Fibroblast of lung (primary cell): ENCODE measurements at places on chromosomes 7 and 10. TPM values are rescaled to one million over a fixed set of nuclear protein-coding genes. Genes with fewer than 3 reads are reported as not detected.

DNA sequence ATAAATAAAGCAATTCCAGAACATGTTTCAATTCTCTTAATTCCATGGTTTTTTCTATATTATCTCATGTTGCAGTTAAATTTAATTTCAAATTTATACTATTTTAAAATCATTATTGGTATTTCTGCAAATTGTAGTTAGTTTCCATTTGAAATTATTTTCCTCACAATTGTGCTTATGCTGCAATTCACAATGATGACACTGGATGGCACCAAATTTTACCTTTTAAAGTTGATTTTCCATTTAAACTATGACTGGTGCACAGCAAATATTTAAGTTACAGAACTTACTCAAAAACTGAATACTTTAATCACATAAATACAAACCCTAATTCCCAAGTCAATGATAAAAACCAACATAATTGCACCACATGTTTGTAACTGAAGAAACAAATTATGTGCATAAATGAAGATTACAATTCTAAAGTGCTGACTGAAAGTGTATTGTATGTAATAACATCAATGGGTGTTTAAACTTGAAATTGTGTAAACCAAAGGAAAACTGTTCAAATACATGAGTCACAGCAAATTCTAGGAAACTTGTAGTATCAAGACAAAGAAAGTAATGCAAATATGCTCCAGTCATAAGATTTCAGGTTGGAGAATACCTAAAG, 75.3 kb upstream of the AASS start:
- no peak overlapping the region for H3K4me3 ChIP-seq
- no peaks in the 10 kb centered on the region for H3K36me3 ChIP-seq
- H3K4me1 ChIP-seq = no peaks in the 10 kb centered on the region
- H3K27ac ChIP-seq = no peak overlapping the region

GRCh38 chr10:116768786-116769185, 26.4 kb upstream of the HSPA12A start:
- peaks cover 25% of the 10 kb centered on the region for H3K4me1 ChIP-seq
- DNase-seq = no peak
- H3K27ac ChIP-seq = no peak overlapping the region

- no peaks in the 10 kb centered on the region for H3K4me1 ChIP-seq
- H3K36me3 ChIP-seq = no peaks in the 10 kb centered on the region
- no peaks in the 10 kb centered on the region for H3K27me3 ChIP-seq
- no peak for DNase-seq
- H3K4me3 ChIP-seq = no peak overlapping the region
Observed at GRCh38 chr7:46210467-46210866, 289.4 kb upstream of the IGFBP3 start.

GRCh38 chr10:133236401-133237240, 1.0 kb upstream of the VENTX start:
- no peak for DNase-seq
- no peak overlapping the region for H3K27ac ChIP-seq
- H3K27me3 ChIP-seq = peaks cover 49% of the 10 kb centered on the region
- no peaks in the 10 kb centered on the region for H3K36me3 ChIP-seq
- no peaks in the 10 kb centered on the region for H3K4me1 ChIP-seq

- no peaks in the 10 kb centered on the region for H3K36me3 ChIP-seq
- H3K27me3 ChIP-seq = no peaks in the 10 kb centered on the region
- H3K27ac ChIP-seq = peak overlapping the region; percentile 89
- peak; percentile 91 for DNase-seq
- H3K4me3 ChIP-seq = no peak overlapping the region
- peaks cover 4% of the 10 kb centered on the region for H3K4me1 ChIP-seq
Observed at GRCh38 chr7:104943502-104944343, 70.3 kb upstream of the KMT2E start.

- H3K4me1 ChIP-seq = no peaks in the 10 kb centered on the region
- H3K27ac ChIP-seq = no peak overlapping the region
- H3K27me3 ChIP-seq = no peaks in the 10 kb centered on the region
- peak; percentile 2 for DNase-seq
- no peak overlapping the region for H3K4me3 ChIP-seq
- H3K36me3 ChIP-seq = peaks cover 2% of the 10 kb centered on the region
Observed at GRCh38 chr10:16779384-16779915, 37.8 kb downstream of the RSU1 start.

DNA sequence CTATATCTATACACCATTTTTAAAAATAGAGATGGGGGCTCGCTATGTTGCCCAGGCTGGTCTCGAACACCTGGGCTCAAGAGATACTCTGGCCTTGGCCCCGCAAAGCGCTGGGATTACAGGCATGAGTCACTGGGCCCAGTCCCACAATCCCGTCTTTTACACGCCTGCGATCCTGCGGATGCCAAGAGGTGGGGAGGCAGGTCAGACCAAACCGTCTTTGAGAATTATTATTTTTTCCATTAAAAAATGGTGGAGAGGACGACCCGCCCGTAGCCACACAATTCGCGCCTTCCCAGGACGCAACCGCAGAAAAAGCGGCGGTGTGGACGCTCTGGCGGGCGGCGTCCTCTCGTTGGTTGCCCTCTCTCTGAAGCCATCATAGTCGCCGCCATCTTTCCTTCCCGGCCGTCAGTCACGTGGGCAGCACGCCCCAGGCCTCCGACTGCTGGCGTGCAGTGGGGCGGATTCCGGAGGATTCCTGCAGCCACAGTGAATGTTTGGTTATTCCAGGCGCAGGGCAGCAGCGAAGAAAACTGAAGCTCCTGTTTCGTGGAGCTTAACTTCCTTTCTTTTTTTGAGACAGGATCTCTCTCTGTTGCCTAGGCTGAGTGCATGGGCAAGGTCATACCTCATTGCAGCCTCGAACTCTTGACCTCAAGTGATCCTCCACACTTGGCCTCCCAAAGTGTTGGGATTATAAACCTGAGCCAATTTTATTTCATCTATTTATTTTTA, 9.9 kb upstream of the EPHB4 start:
- no peaks in the 10 kb centered on the region for H3K27me3 ChIP-seq
- H3K27ac ChIP-seq = peak overlapping the region; percentile 34
- no peaks in the 10 kb centered on the region for H3K4me1 ChIP-seq
- peak; percentile 91 for DNase-seq

The TUBAL3 gene
- total RNA-seq = not detected in 2 replicates

The ELMO1 gene
- 0.50 and 1.5 TPM in 2 replicates for total RNA-seq

The PLXDC2 gene
- 5.1 and 12.3 TPM in 2 replicates for total RNA-seq

DNA sequence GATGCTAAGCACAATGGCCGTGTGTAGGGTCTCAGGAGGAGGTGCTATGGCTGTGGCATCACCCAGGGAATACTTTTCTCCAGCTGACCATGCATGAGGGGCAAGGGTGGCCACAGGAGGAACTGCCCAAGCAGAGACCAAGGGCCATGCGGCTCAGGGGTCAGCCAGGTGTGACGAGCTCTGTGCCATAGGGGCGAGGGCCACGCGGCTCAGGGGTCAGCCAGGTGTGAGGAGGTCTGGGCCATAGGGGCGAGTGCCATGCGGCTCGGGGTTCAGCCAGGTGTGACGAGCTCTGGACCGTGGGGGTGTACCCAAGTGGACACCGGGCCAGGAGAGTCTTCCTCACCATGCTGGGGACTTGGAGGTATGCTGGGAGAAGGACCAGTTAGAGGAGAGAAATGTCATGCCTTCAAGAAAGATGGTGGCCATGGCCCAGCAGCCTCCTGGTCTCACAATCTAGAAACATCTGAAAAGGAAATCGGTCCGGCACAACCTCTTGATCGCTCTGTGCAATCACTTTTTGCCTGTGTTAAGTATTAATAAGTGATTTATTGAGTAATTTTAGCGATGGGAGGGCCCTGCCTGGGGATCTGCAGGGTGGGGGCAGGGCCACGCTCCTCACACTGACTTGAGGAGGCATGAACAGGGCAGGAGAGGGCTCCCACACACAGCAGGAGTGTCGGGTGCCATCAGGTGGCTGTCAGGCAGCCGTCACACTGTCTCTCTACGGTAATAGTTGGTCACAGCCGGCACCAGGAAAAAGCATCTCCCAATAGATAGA, 265.0 kb downstream of the ADARB2 start:
- no peak overlapping the region for H3K27ac ChIP-seq
- DNase-seq = no peak
- no peaks in the 10 kb centered on the region for H3K4me1 ChIP-seq

- H3K4me3 ChIP-seq = no peak overlapping the region
- H3K36me3 ChIP-seq = peaks cover 4% of the 10 kb centered on the region
- H3K27ac ChIP-seq = no peak overlapping the region
- no peak for DNase-seq
- no peaks in the 10 kb centered on the region for H3K27me3 ChIP-seq
Observed at GRCh38 chr7:103299660-103300059, 2.4 kb downstream of the PMPCB start.

- no peaks in the 10 kb centered on the region for H3K4me1 ChIP-seq
- no peaks in the 10 kb centered on the region for H3K36me3 ChIP-seq
- no peak overlapping the region for H3K27ac ChIP-seq
- no peak overlapping the region for H3K4me3 ChIP-seq
- no peak for DNase-seq
- peaks cover 19% of the 10 kb centered on the region for H3K27me3 ChIP-seq
Observed at GRCh38 chr7:97732565-97733275, 834 bp downstream of the TAC1 start.

DNA sequence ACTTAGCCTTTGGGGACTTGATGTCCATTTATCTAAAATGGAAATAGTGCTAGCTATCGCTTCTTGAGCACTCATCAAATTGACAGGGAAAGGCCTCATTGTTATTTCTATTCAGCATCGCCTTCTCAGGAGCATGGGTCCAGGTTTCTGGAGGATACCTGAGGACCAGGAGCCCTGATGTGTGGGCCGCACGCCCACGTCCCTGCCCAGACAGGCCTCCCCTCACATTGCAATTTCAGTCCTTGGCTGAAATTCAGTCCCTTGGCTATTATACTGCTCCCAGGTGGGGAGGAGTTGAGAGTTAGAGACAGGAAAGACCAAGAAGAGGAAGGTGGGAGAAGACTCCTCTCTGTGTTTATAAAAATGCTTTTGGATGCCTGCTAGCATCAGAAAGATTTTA, 38.9 kb downstream of the GPRIN2 start:
- H3K4me3 ChIP-seq = no peak overlapping the region
- H3K36me3 ChIP-seq = no peaks in the 10 kb centered on the region
- DNase-seq = no peak
- H3K27me3 ChIP-seq = no peaks in the 10 kb centered on the region

DNA sequence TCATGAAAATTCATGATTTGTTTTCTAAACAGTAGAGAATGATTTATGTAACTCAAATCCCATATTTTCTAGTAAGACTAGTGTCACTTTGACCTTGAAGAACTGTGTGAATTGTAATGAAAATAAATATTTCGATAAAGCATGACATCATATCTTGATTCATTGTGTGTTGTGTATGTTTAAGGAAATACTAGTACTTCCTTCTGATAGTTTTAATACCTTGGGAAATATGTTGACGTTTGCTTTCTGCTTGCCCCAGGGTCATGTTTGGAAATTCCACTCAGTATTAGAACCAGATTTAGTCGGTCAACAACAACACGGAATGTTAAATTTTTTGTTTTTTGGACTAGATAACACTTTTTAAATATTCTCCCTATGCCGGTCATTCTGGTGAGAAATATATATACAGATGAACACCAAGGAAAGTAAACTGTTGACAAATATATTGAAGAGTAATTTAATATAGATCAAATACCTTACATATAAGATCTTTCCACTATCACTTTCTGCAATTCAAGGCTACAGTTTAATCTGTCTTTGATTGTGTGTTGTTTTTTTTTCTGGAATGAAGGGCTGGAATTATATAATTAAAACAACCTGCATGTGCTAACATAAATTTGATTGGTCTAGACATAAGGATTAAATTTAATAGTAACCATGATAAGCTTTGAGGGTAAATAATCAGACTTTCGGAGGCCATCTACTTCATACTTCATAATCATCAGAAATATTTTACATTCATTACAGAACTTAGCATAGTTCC, 126.2 kb downstream of the MDFIC start:
- no peaks in the 10 kb centered on the region for H3K27me3 ChIP-seq
- H3K36me3 ChIP-seq = no peaks in the 10 kb centered on the region
- H3K4me3 ChIP-seq = no peak overlapping the region
- no peak overlapping the region for H3K27ac ChIP-seq
- H3K4me1 ChIP-seq = no peaks in the 10 kb centered on the region
- DNase-seq = peak; percentile 3

The EFCAB10 gene
- not detected in 2 replicates for total RNA-seq

GRCh38 chr10:18508587-18508986, 142.8 kb downstream of the NSUN6 start:
- H3K27ac ChIP-seq = no peak overlapping the region
- H3K27me3 ChIP-seq = no peaks in the 10 kb centered on the region
- H3K4me1 ChIP-seq = no peaks in the 10 kb centered on the region
- no peak overlapping the region for H3K4me3 ChIP-seq
- no peaks in the 10 kb centered on the region for H3K36me3 ChIP-seq

DNA sequence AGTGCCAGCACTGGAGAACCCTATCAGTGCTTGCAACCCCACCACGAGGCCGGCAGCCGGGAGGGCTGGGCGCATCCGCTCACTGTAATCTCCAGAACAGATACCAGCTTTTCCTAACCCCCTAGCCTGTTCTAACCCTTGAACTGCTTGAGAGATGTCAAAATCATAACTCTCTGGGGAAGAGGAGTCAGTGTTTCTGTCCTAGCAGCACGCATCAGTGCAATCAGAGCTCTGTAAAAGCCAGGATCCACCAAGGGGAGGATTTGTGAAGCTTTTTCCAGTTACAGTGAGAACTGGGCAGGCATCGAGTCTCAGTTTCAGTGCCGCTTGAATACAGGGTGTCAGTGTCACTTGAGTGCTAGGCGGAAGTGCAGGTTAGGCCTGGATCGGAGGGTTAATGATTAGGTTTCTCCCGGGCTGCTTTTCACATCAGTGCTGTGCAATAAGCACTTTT, 104.5 kb upstream of the INSYN2A start:
- H3K4me1 ChIP-seq = no peaks in the 10 kb centered on the region
- no peaks in the 10 kb centered on the region for H3K36me3 ChIP-seq
- DNase-seq = no peak
- H3K4me3 ChIP-seq = no peak overlapping the region
- no peaks in the 10 kb centered on the region for H3K27me3 ChIP-seq

DNA sequence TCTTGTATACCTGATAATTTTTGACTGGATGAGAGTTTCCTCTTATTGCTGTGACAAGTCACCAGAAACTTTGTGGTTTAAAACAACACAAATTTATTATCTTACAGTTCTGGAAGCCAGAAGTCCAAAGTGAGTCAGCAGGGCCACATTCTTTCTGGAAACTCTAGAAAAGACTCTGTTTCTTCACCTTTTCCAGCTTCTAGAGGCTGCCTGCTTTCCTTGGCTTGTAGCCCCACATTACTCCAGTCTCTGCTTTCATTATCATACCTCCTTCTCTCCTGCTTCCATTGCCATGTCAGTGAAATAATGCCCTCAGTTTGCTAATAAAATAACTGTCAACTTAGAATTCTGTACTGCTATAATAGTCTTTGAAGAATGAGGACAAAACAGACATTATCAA, 65.3 kb downstream of the VCL start:
- H3K27me3 ChIP-seq = no peaks in the 10 kb centered on the region
- H3K27ac ChIP-seq = no peak overlapping the region
- H3K36me3 ChIP-seq = no peaks in the 10 kb centered on the region
- H3K4me3 ChIP-seq = no peak overlapping the region
- H3K4me1 ChIP-seq = peaks cover 7% of the 10 kb centered on the region
